ENCODE measurements at places on chromosomes 1 and 21. TPM values are rescaled to one million over a fixed set of nuclear protein-coding genes. Genes with fewer than 3 reads are reported as not detected.

OR2L3 gene
- total RNA-seq: not detected

DNA sequence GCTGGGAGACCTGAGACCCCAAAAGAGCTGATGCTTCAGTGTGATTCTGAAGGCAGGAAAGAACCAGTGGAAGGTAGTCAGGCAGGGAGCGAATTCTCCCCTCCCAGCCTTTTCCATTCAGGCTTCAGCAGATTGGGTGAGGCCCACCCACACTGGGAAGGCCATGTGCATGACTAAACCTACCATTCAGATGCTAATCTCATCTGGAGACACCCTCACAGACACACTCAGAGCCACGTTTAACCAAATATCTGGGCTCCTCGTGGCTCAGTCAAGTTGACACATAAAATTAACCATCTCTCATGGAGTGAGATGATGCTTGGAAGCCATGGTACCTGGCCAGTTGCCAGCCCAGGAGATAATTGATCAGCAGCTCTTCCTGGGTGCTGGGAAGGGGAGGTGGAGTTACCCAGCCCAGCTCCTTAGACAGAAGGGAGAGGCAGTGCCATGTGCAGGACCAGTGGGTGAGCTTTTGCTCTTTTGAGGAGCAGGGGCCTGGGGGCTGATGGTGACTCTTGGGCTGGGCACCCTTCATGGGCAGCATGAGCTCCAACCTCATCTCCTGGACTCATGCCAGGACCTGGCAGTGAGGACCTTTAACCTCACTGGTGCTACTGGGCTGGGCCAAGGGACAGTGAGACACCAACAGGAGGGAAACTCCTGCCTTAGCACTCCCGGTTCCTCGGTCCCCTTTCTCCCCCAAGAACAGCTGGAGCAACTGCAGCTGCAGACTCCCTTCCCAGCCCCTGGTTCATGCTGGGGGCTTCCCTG is 89.0 kb upstream of the ACTL8 start:
- H3K27ac ChIP-seq: no peak overlapping the region
- peaks cover 8% of the 10 kb centered on the region for H3K4me1 ChIP-seq
- DNase-seq: no peak
- H3K4me3 ChIP-seq: no peak overlapping the region

- no peak for DNase-seq
- H3K27me3 ChIP-seq: no peaks in the 10 kb centered on the region
- H3K27ac ChIP-seq: no peak overlapping the region
- H3K4me1 ChIP-seq: no peaks in the 10 kb centered on the region
- no peak overlapping the region for H3K4me3 ChIP-seq
- H3K36me3 ChIP-seq: no peaks in the 10 kb centered on the region
Measured at GRCh38 chr1:160738271-160738670, 776 bp upstream of the SLAMF7 start.

- peak overlapping the region; percentile 82 for H3K4me3 ChIP-seq
- no peak for DNase-seq
- H3K4me1 ChIP-seq: peaks cover 22% of the 10 kb centered on the region
- peaks cover under 1% of the 10 kb centered on the region for H3K36me3 ChIP-seq
- H3K27ac ChIP-seq: no peak overlapping the region
Measured at GRCh38 chr21:44938772-44939531, 877 bp upstream of the SLX9 start.

DNA sequence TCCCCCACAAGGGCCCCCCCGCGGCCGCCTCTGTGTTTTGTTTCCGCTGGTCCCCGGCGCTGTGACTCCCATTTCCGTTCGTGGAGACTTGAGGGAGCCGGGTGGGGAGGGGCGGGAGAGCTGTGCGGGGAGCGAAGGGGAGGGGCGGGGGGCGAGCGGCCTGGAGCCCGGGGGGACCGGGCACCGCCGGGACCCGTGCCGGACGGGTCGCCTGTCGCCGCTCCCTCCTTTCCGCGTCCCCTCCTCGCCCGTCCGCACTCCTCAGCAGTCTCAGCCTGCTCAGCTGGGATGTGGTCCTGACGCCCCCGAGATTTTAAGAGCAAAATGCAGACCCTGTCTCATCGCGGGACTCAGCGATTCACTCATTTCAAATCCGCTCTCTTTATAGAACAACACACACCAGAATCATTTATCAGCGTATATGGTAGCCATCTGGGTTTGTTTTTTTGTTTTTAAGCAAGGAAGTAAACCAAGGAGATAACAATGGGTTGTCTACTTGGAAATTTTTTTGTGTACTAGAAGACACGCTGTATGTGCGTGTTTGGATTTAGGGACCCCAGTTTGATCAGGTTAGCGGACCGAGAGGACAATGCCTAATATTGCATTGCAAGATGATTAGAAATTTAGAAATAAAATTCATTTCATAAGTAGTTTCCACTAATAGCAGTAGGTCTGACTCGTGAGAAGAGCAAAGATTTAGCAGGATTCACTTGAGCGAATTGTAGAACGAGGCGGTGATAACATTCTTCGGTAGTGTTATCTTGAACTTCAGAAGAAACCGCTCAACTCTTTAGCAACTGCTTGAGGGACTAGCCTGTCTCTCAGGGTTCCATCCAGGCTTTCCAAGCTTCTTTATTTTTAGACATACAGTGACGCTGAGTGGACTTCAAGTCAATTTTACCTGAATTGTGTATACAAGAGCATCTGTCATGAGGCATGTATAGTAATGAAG is 1.1 kb downstream of the GABPA start:
- peak overlapping the region; percentile 99 for H3K4me3 ChIP-seq
- H3K36me3 ChIP-seq: peaks cover 2% of the 10 kb centered on the region
- H3K4me1 ChIP-seq: peaks cover 28% of the 10 kb centered on the region
- peak; percentile 94 for DNase-seq

DNA sequence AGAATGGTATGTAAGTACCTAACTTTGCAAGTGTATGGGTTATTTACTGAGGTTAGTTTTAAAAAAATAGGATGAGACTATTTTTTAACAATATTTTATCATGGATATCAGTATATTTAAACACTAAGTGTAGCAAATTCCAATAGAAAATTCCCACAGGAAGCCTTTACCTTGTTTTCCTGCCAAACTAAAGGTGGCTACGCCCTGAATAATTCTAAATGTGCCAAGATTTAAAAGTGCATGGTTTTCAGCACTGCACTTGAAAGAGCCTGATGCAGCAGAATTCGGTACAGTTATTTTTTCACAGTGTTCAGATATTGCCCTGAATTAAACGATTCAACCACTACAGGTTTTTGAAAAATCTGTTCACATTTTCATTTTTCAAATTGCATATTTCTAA is 1622.8 kb upstream of the B3GALT2 start:
- peaks cover 5% of the 10 kb centered on the region for H3K4me1 ChIP-seq
- H3K36me3 ChIP-seq: no peaks in the 10 kb centered on the region
- no peak overlapping the region for H3K27ac ChIP-seq
- DNase-seq: no peak
- no peak overlapping the region for H3K4me3 ChIP-seq
- no peaks in the 10 kb centered on the region for H3K27me3 ChIP-seq

ESPN gene
- not detected for total RNA-seq

DNA sequence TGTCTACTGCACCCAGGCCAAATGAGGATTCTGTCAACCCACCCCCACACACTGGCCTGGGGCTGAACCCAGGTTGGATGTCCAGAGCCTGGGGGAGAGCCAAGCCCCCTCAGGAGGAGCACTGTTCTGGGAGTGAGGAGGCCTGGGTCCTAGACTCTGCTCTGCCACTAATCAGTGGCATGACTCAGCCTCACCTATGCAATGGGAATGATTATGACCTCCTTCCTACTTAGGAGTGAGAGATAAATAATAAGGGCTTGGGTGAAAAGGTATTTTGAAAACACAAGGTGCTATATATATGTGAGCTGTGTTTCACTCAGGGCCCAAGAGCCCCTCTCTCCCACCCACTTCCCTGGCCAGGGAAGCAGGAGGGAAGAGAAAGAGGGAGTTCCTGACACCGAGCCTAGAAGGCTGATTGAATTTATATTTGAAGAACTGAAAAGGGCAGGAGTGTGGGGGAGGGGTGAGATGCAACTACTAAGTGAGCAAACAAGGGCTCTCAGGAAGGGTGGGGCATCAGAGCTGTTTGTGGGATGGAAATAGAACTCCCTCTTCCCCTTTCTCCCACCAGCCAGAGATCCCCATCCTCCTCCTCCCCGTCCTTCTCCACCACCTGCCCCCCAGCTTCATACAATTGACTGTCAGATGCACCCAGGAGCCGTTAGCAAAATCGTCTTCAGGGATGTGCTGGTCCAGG is 8.2 kb downstream of the IGSF9 start:
- no peak overlapping the region for H3K4me3 ChIP-seq
- no peak for DNase-seq
- peaks cover 40% of the 10 kb centered on the region for H3K27me3 ChIP-seq
- no peaks in the 10 kb centered on the region for H3K36me3 ChIP-seq

DNA sequence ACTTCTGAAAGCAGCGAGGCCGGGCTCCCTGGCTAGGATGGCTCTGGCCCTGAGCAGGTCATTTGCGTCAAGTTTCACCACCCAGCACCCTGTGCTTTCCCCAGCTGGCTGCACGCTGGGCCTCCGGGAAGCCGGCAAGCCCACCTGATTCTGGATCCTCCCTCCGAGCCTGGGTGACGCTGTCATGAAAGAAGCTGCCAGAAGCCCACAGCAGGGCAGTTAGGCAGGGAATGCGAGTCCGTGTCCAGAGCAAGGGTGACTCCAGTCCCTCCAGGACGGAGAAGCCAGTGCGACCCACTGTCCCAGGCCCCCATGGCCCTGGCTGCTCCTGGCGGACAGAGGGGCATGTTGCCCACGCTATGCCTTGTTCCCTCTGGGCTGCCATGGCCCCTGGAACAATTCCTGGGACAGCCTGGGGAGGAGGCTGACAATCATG is 44.4 kb upstream of the PCBP3 start:
- peaks cover 2% of the 10 kb centered on the region for H3K36me3 ChIP-seq
- no peak for DNase-seq
- H3K4me3 ChIP-seq: no peak overlapping the region
- H3K27ac ChIP-seq: no peak overlapping the region
- peaks cover 37% of the 10 kb centered on the region for H3K27me3 ChIP-seq
- H3K4me1 ChIP-seq: peaks cover 3% of the 10 kb centered on the region

TESK2 gene
- total RNA-seq: 4.1 TPM

GRCh38 chr1:117001254-117001927 is at the start of gene CD101:
TSS of gene CD101 (plus strand) at chr1:117001760. CDS start at chr1:117001818, 58 bp downstream.
- H3K4me3 ChIP-seq: no peak within 1 kb of the TSS
- DNase-seq: no peak
- no peaks in the 10 kb centered on the region for H3K36me3 ChIP-seq
- peaks cover 8% of the 10 kb centered on the region for H3K27me3 ChIP-seq
- H3K4me1 ChIP-seq: peaks cover 13% of the 10 kb centered on the region

DNA sequence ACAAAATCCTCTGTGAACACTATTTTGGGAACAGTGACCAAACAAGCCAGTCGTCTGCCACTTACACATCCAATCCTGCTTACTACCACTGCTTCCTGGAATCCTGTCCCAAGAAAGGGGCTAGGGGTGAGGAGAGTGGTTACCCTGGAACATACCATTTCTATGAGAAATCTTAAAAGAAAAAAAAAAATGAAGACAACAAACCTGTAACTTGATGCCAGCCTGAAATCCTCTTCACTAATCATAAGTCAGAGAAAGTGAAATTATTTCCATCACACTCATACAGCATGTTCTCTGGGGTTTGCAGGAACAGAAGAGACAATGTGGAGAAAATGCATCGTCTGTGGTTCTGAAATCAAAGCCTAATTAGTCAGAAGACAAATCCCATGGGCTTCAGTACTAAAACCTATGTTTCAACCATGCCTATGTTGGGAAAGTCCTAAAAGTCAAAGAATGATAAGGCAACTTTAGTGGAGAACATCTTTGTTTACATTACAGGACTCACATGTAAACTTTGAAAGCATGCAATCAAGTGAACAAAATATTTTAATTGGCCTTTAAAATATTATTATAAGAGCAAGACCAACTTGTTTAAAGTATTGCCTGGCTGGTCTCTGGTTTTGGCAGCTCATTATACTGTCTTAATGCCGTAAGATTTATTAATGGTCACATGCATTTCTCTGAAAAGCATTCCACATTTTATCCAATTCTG is 220.7 kb downstream of the LTN1 start:
- no peaks in the 10 kb centered on the region for H3K36me3 ChIP-seq
- peaks cover 37% of the 10 kb centered on the region for H3K4me1 ChIP-seq
- peak overlapping the region; percentile 52 for H3K4me3 ChIP-seq
- H3K27ac ChIP-seq: peak overlapping the region; percentile 94
- DNase-seq: no peak

GRCh38 chr1:79554688-79555087 is 548.2 kb upstream of the ADGRL4 start:
- no peaks in the 10 kb centered on the region for H3K27me3 ChIP-seq
- no peak for DNase-seq
- no peak overlapping the region for H3K27ac ChIP-seq
- H3K36me3 ChIP-seq: no peaks in the 10 kb centered on the region
- no peak overlapping the region for H3K4me3 ChIP-seq

DNA sequence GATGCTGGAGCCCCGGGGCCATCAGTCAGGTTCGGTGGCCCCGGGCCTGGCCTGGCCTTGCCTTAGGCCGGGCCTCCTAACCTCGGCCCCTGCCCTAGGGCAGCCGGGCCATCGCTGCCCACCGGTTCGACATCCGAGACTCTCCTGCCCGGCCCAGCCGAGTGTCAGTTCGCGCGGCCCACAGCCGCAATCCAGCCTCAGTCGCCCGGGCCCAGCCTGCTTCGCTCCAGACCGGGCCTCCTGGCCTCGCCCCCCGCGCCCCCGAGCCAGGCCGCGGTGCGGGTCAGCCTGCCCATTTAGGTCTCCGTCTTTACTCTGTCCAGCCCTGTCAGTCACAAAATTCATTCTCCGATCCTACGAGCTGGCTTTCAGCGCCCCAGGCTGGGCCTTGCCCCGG is 777 bp downstream of the LRRC41 start:
- H3K27me3 ChIP-seq: no peaks in the 10 kb centered on the region
- H3K36me3 ChIP-seq: peaks cover 7% of the 10 kb centered on the region
- H3K4me1 ChIP-seq: peaks cover 43% of the 10 kb centered on the region

DIO1 gene
- not detected for total RNA-seq

OR10Z1 gene
- total RNA-seq: not detected

- peak overlapping the region; percentile 84 for H3K27ac ChIP-seq
- H3K4me3 ChIP-seq: no peak overlapping the region
- no peaks in the 10 kb centered on the region for H3K27me3 ChIP-seq
- peaks cover 11% of the 10 kb centered on the region for H3K36me3 ChIP-seq
- DNase-seq: no peak
Measured at GRCh38 chr21:25572861-25573310, 34.4 kb downstream of the MRPL39 start.

SYPL2 gene
- total RNA-seq: 1.1 TPM

- no peaks in the 10 kb centered on the region for H3K27me3 ChIP-seq
- no peaks in the 10 kb centered on the region for H3K36me3 ChIP-seq
- DNase-seq: no peak
- H3K4me1 ChIP-seq: peaks cover 6% of the 10 kb centered on the region
- no peak overlapping the region for H3K4me3 ChIP-seq
Measured at GRCh38 chr1:79353224-79353623, 346.7 kb upstream of the ADGRL4 start.

DNA sequence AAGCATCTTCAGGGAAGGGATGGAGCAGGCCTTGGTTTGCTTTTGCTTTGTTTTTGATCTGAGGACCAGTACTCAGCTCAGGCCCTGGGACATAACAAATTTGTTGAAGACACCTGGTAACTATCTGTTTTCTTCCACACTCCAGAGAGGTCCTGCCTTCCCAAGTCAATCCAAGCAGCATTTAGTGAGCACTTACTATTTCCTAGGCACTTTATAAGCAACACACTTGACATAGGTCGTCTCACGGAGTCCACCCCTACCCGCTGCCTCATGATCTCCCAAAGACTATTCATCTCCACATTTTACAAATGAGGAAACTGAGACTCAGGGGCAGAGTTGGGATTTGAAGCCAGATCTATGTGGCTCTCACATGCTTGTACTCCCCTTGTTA is 14.4 kb upstream of the EPHA2 start:
- H3K27me3 ChIP-seq: no peaks in the 10 kb centered on the region
- no peaks in the 10 kb centered on the region for H3K36me3 ChIP-seq
- peaks cover 62% of the 10 kb centered on the region for H3K4me1 ChIP-seq
- DNase-seq: no peak
- no peak overlapping the region for H3K4me3 ChIP-seq

GRCh38 chr21:42218836-42219605 is at the start of gene ABCG1:
TSS of gene ABCG1 (plus strand) at chr21:42219140. CDS start at chr21:42219263, 123 bp downstream.
- H3K4me3 ChIP-seq: peak within 1 kb of the TSS; percentile 90
- no peak for DNase-seq
- peak within 1 kb of the TSS; percentile 78 for H3K27ac ChIP-seq
- peaks cover 9% of the 10 kb centered on the region for H3K4me1 ChIP-seq
